ENCODE measurements at places on chromosomes 5 and 9.

DNA sequence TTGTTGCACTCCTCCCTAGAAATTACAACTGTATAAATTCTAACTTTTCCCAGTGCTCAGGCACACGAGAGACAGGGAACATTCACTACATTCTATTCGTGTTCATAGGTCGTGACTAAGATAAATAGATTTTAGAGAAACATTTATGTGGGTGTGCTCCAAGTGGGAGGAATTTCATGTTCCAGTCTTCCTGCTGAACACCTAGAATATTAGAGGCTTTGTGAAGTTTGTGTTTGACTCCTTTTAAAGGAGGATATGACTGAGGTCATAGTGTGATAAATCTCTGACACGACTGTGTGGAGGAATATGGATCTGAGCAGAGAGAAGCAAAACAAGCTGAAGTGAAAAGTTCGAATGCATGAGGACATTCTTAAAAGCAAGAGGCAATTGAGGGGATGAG lies 355.3 kb downstream of the ZSWIM6 start:
- DNase-seq, result no peak

DNA sequence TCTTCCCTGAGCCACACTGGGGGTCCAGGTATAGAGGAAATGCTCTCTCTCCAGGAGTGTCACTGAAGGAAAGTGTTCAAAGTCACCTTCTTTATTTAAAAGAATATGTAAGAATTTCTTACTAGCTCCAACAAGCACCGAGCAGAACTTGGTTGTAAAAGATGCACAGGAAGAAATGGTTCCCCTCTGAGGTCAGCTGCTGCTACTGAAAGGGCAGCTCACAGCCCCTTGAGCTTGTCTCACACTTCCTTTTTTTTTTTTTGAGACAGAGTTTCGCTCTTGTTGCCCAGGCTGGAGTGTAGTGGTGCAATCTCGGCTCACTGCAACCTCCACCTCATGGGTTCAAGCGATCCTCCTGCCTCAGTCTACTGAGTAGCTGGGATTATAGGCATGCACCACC lies 77.2 kb downstream of the PRRT1B start:
- no peak for DNase-seq

- no peak for DNase-seq
Observed at GRCh38 chr9:127572961-127573721, 38.9 kb upstream of the STXBP1 start.

DNA sequence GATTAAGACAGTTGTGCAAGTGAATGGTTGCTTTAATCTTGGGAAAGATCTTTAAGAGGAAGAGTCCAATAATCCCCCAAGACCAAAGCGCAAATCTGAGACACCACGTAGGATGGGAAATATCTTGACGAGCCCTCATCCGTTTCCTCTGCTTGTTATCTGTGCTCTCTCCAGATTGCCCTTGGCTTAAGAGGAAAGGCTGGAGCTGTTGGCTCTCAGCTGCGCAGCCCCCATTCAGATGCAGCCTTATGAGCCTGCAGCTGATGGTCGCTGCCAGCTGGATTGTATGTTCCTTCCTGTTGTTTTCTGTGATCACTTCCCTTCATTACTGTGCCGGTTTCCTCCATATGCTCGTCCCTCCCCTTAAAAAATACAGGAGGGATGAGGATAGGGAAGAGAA lies 47.7 kb downstream of the PWWP2A start:
- DNase-seq, result no peak

GRCh38 chr9:14298601-14299022 lies 15.3 kb downstream of the NFIB start:
- no peak for DNase-seq
